ENCODE measurements at places on chromosomes 12 and 14.

- DNase-seq = no peak
Measured at GRCh38 chr12:98291828-98292227, 223.6 kb upstream of the TMPO start.

- DNase-seq = no peak
Measured at GRCh38 chr12:25377469-25378177, 126.9 kb upstream of the KRAS start.

DNA sequence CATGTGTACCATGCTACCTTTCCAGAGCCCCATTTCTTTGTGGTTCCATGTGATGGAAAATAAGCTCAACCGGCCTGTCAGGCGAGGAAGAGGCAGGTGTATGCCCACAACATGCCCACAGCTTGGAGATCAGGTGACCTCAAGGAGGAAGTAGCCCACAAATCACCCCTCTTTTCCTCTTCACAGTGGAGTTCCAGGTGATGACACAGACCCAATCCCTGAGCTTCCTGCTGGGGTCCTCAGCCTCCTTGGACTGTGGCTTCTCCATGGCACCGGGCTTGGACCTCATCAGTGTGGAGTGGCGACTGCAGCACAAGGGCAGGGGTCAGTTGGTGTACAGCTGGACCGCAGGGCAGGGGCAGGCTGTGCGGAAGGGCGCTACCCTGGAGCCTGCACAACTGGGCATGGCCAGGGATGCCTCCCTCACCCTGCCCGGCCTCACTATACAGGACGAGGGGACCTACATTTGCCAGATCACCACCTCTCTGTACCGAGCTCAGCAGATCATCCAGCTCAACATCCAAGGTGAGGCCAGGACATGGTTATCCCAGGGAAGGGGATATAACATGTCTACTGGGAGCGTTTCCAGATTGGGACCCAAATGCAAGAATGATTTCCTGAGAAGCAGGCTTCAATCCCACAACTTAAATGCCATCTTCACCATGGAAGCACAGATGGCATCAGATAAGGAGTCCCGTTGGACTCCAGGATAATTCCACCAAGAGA lies 5.5 kb downstream of the TAPBPL start:
- no peak for DNase-seq

DNA sequence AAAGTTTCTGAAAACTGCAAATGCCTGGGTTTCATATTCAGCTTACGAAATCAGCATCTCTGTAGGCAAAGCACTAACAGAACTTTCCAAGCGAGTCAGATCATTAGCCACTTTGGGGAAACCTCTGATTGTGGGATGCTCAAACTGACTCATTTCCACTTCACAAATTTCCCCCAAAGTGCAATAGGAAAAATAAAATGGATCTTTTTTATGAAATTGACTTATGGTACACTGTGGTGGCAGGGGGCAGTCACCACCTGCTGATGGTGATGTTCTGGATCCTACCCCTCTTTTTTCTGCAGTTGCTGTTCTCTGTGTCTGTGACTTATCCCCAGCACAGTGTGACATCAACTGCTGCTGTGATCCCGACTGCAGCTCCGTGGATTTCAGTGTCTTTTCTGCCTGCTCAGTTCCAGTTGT lies 5.6 kb downstream of the TCTN1 start:
- DNase-seq = peak; percentile 29
